Activated naive CD4-positive, alpha-beta T cell (primary cell): ENCODE measurements at places on chromosomes 7 and 10.

- DNase-seq, result no peak
These were observed 38.6 kb upstream of the WASL start for GRCh38 chr7:123787220-123788007.

- no peak for DNase-seq
These were observed 2.6 kb downstream of the CHCHD3 start for GRCh38 chr7:133079296-133079695.

DNA sequence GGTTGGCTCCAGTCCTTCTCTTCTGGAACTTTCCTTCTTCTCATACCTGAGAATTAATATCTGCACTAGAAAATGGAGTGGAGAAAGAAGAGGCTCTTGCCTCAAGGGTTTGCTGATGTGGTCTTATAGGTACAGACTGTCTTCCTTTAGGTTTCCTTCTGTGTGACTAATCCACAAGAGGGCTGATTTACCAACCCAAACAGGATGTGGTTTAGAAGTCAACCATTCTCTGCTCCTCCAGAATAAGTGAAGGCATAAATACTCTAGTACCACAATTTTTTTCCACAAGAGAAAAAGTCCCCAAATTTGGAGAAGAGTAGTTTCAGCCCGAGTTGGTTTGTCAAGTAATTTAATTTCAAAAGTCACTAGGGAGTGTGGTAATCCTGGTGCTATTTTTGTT is 85.8 kb downstream of the NRP1 start:
- DNase-seq, result no peak

GRCh38 chr10:98349508-98349922 is 65.5 kb downstream of the PYROXD2 start:
- no peak for DNase-seq

DNA sequence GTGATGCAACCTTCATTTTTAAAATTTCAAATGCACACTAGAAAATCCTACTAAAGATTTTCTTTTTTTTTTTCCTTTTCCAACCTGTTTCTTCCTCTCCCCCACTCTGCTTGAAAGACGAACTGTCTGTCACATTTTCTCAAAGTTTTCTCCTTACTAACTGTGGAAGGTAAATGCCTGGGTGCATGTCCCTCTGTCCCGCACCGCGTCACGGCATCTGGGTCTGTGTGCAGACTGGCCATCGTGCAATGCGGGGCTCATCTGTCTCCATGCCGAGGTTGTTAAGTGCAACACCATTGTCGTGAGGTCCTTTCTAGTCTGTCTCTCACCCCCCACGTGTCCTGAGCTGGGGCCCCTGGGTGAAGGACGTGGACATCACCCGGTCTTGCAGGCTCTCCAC is 28.4 kb downstream of the PFKFB3 start:
- no peak for DNase-seq

DNA sequence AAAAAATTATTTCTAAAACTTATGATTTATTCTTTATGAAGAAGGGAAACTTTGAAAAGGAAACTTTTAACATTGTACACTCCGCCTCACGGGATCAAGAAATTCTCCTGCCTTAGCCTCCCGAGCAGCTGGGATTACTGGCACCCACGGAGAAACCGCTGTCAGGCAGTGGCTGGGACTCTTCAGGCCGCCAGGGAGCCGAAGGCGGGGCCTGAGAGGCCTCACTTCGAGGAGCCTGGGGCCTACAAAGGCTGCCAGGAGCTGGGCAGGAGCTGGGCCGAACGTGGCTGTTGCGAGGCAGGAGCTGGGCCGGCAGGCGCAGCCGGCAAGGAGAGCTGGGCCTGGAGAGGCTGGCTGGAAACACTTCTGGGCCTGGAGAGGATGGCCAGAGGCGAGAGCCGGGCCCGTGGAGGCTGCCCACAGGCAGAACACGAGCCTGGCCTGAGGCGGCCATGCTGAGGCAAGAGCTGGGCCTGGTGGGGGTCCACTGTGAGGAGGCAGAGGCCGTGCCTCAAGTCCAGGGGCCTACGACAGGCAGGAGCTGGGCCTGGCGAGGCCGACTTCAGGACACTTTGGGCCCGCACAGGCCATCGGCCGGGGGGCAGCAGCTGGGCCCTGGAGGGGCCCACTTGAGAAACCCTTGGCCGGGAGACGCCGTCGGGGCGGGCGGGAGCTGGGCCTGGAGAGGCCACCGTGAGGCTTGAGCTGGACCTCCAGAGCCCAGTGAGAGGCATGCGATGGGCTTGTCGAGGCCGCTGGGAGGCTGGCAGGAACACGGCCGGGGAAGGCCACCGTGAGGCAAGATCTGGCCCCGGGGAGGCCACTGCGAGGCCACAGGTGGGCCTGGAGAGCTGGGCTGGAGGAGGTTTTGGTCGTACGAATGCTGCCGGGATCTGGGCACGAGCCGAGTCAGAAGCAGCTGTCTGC is 23.7 kb downstream of the MDH2 start:
- DNase-seq, result no peak

DNA sequence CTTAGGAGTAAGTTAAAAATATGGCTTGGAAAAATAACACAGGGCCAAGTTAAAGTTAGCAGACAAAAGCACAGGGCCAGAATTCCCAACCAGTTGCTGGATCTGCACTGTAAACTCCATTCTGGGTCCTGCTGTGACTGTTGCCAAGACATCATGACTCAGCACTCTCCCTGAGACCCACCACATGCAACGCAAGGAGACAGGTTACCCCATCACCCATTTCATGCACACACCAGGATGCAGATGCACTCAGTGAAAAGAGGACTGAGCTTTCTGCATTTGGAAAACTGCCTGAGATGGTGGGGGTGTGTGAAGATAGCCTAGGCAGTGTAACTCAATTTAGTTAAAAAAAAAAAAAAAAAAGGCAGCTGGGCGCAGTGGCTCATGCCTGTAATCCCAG is 97.6 kb upstream of the ZNF438 start:
- no peak for DNase-seq

- DNase-seq, result no peak
These were observed 370 bp downstream of the TMEM60 start for GRCh38 chr7:77797734-77798393.

- DNase-seq, result peak; percentile 10
These were observed 49.9 kb upstream of the SH2B2 start for GRCh38 chr7:102236592-102237287.

DNA sequence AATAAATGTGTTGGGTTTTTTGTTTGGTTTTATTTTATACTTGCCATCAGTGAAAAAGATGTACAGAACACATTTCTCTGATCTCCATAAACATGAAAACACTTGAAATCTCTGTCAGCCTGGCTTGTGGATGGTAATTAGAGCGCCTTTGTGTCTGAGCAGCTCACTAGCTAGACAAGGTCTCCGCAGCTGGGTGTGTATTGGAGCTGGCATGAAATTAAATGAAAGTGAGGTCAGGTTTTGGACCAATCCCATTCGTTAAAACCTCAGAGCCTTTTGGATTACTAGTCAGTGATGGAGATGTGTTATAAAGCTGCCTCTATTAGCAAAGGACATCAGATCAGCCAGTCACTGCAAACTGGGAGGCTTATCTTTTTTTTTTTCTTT is 2.7 kb downstream of the FRAT1 start:
- DNase-seq, result no peak

- DNase-seq, result no peak
These were observed 62.8 kb downstream of the ADARB2 start for GRCh38 chr10:1674501-1674900.

- no peak for DNase-seq
These were observed 496.7 kb downstream of the SH2D4B start for GRCh38 chr10:81034383-81034782.

DNA sequence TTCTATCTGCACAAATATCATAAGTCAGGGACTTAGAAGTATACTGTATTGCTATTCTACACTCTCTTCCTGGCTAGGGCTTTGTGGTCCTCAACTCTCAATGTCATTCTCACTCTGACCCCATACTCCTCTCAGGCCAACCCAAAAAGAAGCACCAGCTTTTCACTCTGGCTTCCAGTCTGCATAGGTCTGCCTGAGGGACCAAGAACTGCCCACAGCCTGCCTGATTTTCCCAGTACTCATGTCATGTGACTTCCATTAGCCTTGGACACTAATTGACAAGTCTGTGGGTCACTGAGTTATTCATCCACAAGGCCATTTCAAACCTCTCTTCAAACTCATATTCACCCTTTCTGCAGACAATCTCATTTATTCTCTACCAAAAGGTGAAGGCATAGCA is 19.8 kb downstream of the PMPCB start:
- no peak for DNase-seq

DNA sequence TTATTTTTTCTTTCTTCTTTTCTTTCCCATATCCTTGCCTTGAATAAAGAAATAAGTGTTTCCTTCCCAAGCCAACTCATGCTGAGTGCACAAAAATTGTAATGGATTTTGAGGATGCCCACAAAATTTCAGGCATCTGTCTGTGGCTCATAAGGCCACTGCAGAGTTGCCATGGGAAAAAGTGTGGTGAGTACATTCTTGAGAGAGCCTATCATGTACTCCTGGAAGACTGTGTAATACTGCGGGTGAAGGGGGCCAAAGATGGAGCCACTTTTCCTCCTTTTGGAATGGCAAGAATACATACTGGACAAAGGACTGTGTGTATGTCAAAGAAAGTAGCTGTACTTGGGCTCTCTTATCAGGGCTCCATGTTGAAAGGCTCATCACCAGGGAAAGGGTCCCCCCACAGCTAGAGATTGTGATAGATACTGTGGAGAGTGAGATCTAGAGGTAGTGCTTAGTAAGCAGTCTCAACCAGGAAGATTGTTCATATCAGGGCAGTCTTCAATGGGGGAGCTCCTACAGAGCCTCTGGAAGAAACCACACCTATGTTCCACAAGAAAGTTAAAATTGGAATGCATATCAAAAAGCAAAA is 341.6 kb upstream of the KCND2 start:
- DNase-seq, result no peak

DNA sequence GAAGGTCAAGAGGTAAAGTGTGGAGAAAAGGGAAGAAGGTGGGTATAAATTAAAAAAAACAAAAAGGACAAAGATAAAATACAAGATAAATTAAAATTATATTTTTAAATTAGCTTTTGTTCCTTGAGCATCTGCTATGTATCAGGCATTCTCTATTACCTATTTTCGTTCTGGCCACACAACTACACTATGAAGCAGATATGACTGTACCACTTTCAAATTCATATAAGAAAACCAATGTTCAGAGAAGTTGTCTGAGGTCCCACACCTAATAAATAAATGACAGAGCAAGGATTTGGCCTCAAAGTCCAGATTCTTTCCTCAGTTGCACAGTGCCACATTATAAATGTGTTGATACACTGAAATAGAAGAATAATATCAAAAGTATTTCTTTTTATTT is 103.8 kb upstream of the PCDH15 start:
- DNase-seq, result no peak

GRCh38 chr10:33321516-33321915 is 13.0 kb downstream of the NRP1 start:
- no peak for DNase-seq

- DNase-seq, result peak; percentile 64
These were observed 1.4 kb upstream of the AKR1B15 start for GRCh38 chr7:134547397-134548054.

DNA sequence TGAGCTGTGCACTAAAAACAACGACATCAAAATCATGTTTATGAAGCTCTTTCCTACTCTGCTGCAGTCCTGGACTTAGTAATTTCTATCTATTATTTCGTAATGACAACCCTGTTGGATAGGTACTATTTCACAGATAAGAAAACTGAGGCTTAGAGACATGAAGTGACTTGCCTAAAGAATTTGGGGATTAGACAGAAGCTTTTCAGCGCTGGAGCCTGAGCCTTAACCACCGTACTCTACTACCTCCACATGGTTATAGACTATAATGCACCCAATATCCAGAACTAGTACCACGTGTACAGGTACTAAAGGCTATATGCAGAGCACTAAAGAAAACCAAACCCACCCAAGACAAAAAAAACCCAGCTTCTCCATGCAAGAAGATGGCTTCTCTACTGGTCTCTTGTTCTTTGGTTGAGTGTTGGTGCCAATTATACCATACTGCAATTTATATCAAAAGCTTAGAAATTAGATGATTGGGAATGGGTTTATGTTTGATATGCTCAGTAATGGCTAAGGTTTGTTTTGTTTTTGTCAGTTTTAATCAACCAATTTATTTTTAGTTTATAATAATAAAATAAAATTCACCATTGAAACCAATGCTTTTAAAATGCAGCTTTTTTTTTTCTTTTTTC is 6.5 kb upstream of the SNX10 start:
- no peak for DNase-seq

DNA sequence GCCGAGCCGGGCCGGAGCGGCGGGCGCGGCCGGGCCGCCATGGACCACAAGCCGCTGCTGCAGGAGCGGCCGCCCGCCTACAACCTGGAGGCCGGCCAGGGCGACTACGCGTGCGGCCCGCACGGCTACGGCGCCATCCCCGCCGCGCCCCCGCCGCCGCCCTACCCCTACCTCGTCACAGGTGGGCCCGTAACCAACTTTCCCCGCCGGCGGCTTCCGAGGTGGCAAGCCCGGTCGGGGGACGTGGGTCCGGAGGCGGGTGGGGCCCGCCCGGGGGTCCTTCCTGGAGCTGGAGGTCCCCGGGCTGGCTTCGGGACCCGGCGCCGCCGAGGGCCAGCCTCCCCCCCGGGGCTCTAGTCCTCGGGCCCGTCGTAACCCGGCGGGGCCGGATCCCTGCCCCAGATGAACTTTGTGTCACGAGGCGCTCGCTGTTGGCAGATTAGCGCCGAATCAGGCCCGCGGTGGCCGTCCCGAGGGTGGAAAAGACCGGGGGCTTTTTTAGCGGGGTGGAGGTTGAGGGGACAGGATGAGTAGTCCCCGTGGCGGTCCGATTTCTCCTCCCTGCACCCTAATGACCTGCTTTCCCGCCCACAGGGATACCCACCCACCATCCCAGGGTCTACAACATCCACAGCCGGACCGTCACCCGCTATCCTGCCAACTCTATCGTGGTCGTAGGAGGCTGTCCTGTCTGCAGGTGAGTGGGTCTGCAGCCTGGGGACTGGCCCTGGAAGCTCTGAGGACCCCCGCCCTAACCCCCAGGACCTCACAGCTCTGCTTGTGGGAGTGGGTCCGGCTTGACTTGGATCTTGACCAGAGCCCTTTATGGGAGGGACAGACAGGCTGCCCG is 496 bp downstream of the BRI3 start:
- DNase-seq, result no peak

GRCh38 chr10:43100366-43100765 is 23.5 kb downstream of the RET start:
- no peak for DNase-seq

DNA sequence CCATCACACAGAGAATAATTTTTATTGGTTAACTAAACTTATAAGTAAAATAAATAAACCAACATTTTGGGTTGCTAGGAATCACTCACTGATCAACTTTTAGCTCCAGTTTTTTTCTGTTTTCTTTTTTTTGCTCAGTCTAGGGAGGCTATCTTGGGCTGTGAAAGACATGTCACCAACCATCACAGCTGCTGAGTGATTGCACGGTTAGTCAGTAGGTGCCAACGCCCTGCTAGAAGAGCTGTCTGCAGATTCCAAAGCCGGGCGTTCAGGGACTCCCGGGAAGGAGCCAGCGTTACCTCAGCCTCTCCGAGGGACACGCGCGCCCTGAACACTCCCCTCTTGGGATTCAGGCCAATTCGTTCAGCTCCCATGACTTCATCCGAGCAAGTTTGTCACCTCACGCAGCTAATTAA is 604 bp upstream of the STAM start:
- no peak for DNase-seq

- no peak for DNase-seq
These were observed 102.1 kb downstream of the MPP7 start for GRCh38 chr10:28200775-28201174.
